ENCODE measurements at places on chromosomes 13 and 19.
A peak's percentile ranks its signal among the peaks of the same experiment; 100 is the strongest.

DNA sequence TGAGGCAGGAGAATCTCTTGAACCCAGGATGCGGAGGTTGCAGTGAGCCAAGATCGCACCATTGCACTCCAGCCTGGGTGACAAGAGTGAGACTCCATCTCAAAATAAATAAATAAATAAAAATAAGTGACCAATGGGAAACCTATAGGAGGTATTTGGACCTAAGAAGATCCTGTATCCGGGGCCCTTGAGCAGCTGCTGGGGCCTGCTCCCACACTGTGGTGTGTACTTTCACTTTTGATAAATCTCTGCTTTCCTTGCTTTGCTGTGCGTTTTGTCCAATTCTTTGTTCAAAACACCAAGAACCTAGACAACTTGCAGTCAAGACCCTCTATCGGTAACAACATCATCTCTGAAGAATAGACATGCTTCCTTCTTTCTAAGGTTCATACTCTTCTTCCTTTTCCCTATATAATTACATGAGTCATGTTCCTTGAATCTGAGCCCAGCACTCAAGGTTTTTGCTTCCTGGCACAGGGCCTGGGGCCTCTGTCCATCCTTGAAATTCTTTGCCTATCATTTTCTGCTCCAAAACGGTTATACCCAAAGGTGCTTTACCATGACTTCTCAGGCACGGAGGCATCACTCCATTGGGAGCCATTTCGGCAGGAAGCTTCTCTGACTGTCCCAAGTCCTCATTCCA, 14.2 kb upstream of the PNMA8C start:
- peak; percentile 71 for DNase-seq

GRCh38 chr19:35793381-35794165, 18.2 kb downstream of the ARHGAP33 start:
- peak; percentile 79 for DNase-seq

DNA sequence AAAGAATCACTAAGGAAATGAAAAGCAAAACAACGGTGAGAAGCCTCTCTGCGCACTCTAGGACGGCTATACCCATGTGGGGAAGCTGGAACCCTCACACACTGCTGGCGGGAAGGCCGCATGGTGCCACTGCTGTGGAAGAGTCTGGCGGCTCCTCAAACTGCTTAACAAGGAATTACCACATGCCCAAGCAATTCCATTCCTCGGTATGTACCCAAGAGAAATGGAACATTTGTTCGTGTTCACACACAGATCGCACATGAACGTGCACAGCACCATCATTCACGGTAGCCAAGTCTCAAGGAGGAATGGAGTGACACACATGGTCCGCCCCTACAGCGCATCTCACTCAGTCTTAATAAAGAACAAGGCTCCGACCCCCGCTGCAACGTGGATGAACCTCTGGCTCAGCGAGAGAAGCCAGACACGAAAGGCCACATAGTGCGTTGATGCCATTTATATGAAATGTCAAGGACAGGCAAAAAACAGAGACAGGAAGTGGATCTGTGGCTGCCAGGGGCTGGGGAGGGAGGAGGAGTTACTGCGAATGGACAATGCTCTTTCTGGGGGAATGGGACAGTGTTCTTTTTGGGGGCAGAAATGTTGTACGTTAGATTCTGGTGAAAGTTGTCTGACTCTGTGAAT, 7.6 kb downstream of the CAPS start:
- DNase-seq = no peak

DNA sequence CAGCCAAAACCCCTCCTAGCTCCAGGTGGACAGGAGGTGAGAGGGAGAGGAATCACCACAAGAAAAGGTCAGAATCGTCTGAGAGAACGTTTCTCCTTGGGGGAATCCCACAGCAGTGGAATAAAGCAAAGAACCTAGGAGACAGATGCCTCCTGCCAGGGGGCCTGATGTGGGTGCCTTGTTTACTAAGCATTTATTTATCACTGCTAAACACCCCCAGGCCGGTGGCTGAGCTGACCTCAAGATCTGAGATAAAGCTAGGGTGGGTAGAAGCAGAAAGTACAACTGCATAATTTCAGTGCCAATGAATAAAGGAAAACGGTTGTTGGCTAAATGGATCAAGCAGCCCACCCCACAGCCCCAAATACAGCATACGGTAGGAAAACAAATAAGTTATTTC, 33.9 kb upstream of the ATP11A start:
- no peak for DNase-seq

GRCh38 chr19:53906211-53907192, 2.6 kb upstream of the CACNG7 start:
- peak; percentile 89 for DNase-seq

GRCh38 chr13:23504180-23504579, 66.0 kb upstream of the TNFRSF19 start:
- DNase-seq = peak; percentile 49

DNA sequence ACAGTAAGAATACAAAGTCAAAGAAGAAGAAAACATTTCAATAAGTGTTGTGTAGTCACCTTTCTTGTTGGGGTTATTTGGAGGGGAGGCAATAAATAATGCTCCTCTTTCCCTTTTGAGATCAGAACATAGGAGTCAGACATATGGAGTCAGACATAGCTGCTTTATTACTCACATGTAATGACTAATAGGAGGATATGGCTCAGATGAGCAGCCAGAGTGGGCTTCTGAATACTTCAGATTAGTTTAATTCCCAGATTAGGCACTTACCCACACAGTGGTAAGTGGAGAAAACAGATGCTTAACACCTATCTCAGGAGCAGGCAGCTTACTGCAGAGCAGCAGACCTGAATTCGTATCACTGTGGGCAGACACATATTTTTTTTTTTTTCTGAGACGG, 31.7 kb upstream of the C1QTNF9B start:
- peak; percentile 68 for DNase-seq

- no peak for DNase-seq
Observed at GRCh38 chr19:1211494-1212234, 6.1 kb downstream of the STK11 start.

GRCh38 chr19:49930483-49931011, 1.2 kb upstream of the NUP62 start:
- peak; percentile 33 for DNase-seq

- no peak for DNase-seq
Observed at GRCh38 chr19:17950310-17951156, 16.4 kb upstream of the KCNN1 start.

DNA sequence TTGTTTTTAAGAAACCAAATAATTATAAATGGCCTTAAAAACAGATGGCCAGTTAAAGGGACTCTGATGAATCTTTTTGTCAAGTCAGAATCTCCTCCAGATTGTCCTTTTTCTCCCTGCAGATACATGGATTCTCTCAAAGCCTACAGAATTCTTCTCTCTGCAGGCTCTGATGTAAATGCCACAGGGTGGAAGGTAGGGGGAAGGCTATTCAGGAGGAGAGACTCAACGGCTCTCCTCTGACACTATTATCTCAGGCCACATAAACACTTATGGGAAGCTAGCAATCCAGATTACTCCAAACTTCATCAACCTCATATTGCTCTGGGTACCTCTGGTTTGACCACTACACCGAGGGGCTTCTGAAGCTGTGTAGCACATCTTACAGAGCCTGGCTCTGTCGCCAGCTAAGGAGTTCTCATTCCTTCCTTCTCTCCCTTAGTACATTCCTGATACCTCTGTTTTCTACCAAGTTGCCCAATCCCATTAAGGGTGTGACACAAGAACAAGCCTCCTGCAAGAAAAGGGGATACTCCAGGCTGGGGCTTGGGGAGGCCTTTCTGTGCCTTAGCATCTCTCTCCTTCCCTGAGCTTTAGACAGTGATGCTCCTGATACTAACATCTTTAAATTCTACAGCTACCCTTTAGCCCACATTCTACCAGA, 14.9 kb downstream of the LCP1 start:
- DNase-seq = no peak

DNA sequence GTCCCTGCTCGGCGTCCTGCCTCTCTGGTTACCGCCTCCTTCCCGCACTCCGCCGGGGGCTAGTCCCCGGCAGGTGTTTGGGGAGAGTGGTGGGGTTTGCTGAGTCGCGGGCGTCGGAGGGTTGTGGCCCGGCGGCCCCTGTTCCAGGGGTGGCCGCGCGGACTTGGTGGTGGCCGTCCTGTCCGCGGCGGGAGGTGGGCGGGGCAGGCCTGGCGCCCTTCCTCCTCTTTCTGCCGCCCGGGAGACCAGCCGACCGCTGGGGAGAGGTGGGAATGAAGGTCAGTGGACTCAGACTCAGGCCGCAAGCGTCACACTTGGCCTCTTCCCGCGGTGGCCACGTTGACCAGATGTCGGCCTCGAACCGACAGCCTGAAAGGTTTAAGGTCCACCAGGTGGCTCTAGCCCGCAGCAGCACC, 61.8 kb downstream of the ZNF723 start:
- no peak for DNase-seq

DNA sequence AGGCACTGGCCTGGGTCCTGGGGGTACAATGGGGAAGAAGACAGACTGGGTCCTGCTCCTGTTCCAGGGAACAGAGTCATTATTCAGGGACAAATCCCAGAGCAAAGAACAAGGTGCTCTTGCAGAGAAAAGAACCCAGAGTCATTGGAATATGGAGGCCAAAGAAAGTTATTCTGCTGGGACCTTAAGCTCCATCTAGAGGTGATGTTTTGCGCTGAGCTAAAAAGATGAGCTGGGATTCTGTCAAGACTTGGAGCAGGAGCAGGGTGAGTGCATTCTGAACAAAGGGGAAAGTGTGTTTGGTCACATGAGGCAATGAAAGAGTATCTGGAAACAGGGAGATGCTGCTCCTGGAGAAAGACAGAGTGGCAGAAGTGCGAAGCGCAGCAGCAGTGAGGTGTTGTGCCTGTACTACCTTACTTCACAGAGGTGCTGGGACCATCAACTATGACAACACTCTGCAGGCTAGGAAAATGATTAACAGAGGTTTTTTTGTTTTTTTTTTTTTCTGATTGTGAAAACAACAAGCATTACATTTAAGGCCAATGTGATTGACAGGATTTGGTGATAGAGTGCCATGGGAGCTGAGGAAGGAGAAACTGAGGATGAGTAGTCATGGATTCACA, 95.3 kb upstream of the TNFSF11 start:
- DNase-seq = peak; percentile 26

GRCh38 chr19:12194827-12195731, 32.2 kb downstream of the ZNF136 start:
- peak; percentile 10 for DNase-seq

DNA sequence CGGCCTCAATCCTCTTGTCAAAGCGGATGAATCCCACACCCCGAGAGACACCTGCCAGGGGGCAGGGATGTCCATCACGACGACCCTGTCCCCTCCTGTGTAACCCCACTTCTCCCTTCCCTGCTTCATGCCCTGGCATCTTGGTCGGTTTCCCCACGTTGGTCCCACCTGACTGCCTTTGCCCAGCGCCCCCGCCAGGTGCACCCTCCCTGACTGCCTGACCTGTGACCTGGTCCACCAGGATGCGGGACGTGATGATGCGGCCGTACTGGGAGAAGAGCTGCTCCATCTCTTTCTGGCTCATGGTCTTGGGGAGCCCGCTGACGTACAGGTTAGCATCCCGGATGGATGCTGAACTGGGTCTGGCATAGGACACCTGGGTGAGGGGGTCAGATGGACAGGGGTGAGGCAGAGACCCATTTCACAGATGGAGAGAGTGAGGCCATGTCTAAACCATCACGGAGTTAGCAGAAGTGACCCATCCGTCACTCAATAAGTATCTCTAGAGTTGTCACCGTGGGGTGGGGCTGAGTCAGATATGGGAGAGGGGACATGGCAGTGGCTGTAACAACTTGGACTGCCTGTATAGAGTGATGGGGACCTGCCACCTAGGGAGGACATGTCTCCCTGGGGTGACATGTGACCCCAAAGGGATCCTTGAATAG, 22.5 kb downstream of the ELAVL3 start:
- no peak for DNase-seq

- DNase-seq = peak; percentile 48
Observed at GRCh38 chr13:23679220-23679619, 109.0 kb downstream of the TNFRSF19 start.

GRCh38 chr13:33303855-33304597, 18.5 kb upstream of the STARD13 start:
- DNase-seq = peak; percentile 19

DNA sequence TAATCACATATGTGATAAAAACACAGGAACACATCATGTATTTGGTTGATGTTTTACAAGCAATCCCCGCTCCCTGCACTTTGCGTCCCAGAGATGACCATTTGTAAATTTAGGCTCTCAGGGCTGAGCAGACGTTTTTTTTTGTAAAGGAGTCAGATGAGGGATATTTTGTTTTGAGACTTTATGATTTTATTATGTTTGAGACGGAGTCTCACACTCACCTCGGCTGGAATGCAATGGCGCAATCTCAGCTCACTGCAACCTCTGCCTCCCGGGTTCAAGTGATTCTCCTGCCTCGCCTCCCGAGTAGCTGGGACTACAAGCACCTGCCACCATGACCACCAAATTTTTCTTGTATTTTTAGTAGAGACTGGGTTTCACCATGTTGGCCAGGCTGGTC, 1.4 kb downstream of the TLE6 start:
- DNase-seq = no peak

GRCh38 chr13:36673838-36674326, at the start of gene SERTM1:
Gene SERTM1 (plus strand): TSS chr13:36674020. CDS start chr13:36695079, 21,059 bp downstream.
- DNase-seq = peak; percentile 21

DNA sequence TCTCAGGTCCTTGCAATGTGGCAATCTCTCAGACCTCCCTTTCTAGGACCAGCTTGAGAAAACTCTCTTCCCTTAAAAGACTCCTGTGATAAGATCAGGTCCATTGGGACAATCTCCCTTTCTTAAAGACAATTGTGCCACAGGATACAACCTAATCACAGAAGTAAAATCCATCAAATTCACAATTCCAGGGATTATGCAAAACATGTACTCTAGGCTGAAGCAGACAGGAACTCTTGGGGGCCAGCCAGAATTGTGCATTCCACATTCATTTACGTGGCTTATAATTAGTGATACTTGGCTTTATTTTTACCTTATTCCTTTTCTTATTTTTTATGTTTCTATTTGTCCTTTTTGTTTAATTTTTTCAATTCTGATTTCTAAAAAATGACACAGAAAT, 257.9 kb downstream of the KLF12 start:
- DNase-seq = no peak

GRCh38 chr13:41401366-41401765, 56.0 kb upstream of the RGCC start:
- DNase-seq = no peak

- DNase-seq = peak; percentile 78
Observed at GRCh38 chr19:37855098-37855497, 51.3 kb downstream of the WDR87 start.
